ENCODE measurements at places on chromosomes 4 and X.

- peak; percentile 93 for DNase-seq
These were observed 15.9 kb upstream of the UBE2D3 start for GRCh38 chr4:102843273-102843672.

DNA sequence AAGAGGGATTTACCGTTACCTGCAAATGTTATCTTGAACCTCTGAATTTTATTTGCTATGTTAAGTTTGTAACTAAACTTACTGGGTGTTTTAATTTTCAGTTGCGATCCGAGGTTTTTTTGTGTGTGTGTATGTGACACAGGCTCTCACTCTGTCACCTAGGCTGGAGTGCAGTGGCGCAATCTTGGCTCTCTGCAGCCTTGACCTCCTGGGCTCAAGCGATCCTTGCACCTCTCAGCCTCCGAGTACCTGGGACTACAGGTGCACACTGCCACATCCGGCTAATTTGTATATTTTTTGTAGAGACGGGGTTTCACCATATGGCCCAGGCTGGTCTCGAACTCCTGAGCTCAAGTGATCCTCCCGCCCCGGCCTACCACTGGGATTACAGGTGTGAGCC, 18.5 kb downstream of the PDK3 start:
- no peak for DNase-seq

DNA sequence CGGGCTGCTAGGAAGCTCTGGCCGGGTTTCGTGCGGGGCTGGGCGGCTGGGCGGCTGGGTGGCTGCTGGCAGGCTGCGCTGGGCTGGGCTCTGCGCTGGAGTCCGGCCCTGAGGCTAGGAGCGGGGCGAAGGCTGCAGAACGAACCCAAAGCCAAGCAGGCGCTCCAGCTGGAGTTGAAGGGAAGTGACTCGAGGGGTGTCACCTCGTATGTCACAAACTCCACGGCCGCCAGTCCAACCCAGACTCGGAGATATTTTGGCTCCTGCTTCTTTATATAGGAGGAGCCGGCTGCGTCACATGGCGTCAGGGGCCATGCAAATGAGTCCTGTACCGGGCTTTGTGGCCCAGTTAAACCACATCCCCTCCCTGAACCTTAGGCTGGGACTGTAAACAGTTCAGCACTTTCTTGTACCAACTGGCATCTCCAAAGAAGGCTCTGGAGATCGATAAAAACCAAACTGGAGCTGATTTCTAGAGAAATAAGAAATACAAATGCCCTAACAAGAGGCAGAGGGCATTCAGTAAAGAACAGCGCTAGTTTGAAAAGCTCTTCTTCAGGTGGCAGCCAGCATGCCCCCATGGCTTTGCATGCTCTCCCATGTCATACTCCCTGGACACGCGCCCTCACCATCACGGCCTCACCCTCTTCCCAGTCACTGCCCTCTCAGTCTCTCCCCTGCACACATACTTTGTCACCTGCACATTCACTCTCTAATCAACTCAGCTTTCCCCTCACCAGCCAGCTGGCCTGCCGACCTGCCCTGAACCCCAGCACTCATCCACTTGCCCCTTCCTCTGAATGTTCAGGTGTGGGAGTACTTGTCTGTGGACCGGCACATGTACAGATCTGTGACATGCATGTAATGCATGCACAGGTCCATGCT, 58.5 kb downstream of the TSC22D3 start:
- DNase-seq, result peak; percentile 76

GRCh38 chrX:126165401-126165720, 728 bp downstream of the DCAF12L2 start:
- no peak for DNase-seq

- DNase-seq, result no peak
These were observed 16.5 kb upstream of the ENPP6 start for GRCh38 chr4:184234155-184234554.

- peak; percentile 33 for DNase-seq
These were observed 43.0 kb downstream of the CCDC158 start for GRCh38 chr4:76377911-76378310.

- DNase-seq, result no peak
These were observed 129.1 kb upstream of the TEX13D start for GRCh38 chrX:124203311-124203710.

DNA sequence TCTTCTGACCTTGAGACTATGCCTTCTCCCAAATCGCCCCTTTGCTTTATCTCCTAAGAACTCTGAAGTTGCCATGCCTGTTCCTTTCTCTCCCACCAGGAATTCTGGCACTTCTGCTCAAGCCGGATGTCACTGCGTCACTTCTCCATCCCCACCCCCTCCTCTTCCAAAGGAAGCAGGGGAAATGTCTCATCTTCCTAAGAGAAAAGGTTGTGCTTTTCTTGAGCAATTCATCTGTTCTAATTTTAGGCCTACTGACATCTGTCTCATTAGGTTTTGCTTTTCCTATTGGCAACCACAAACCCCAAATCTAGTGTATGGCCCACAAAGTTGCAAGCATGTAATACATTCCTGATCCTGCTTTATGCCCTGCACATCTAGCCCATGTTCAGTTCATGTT, 163.1 kb upstream of the PLAC1 start:
- no peak for DNase-seq

GRCh38 chrX:101040197-101040596, 11.7 kb downstream of the TRMT2B start:
- no peak for DNase-seq

DNA sequence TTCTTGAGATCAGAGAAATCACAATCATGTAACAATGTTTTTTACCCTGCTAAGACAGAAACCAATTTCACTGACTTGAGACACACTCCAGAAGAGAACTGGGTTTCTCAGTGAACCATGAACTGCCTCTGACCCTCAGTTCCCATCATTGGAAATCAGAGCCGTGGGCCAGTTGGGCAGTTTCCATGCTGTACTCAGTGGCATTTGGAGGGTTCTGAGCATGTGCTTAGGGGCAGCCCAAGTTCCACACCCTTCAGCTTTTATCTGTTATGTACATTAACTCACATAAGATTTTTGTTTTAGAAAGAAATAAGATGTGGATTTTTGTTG, 77.9 kb downstream of the BTC start:
- DNase-seq, result peak; percentile 29

DNA sequence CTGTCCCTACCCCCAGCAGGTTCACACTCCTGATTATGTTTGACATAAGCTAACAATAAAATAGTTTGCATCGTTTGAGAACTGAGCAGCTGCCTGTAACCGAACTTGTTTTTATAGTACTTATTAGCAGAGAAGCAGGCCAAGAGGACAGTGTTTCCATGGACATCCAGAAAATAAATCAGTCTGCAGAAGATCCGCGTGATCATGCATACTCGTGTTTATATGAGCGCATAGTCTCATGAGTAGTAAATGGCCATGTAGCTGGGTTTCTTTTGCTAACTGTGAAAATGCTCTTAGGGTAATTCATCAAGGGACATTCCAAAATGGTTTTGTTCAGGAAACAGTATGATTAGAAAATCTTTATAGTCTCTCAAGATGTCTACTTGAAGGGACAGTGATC, 289.2 kb downstream of the DCTD start:
- no peak for DNase-seq

GRCh38 chrX:11739776-11740175, 18.3 kb upstream of the MSL3 start:
- no peak for DNase-seq

- no peak for DNase-seq
These were observed 41.1 kb upstream of the AFF2 start for GRCh38 chrX:148459343-148459742.

DNA sequence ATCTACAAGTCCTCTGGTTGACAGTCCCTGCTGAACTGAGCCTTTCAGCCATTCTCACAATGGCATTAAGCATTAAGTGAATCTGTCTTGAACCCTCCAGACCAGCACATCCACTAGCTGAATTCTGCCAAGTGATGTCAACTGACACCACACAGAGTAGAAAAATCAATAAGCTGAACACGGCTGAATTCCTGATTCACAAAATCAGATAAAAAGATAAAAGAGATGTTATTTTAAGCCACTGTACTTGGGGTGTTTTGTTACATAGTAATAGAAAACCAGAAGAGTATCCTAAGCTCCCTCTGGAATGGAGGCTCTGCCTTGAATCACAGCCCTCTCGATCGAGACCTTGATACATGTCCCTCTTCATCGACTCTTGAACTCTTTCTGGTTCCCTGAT, 336.5 kb downstream of the DMD start:
- no peak for DNase-seq

GRCh38 chr4:1800805-1801204, 7.7 kb downstream of the FGFR3 start:
- DNase-seq, result no peak

DNA sequence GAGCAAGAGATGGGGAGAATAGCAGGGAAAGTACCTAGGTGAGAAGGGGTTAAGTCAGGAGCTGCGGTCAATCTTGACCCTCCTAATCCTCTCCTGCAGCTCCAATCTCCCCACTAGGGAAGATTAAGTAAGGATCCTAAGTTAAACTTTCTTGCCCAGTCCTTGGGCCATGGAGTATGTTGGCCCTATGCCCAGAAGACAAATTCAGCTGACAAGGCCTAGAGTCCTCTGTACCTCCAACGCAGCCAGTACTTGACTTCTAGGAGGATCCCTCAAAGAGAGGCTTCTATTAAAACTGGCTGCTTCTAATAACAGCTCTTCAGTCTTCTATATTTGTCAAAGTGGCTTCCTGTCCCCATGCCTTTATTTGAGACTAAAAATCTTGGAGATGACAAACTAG, 1.4 kb downstream of the CLDN2 start:
- no peak for DNase-seq

- DNase-seq, result peak; percentile 49
These were observed 97.5 kb downstream of the ANK2 start for GRCh38 chr4:113146876-113147358.

- DNase-seq, result no peak
These were observed 454.7 kb downstream of the PPP4R3C start for GRCh38 chrX:27008486-27008885.

DNA sequence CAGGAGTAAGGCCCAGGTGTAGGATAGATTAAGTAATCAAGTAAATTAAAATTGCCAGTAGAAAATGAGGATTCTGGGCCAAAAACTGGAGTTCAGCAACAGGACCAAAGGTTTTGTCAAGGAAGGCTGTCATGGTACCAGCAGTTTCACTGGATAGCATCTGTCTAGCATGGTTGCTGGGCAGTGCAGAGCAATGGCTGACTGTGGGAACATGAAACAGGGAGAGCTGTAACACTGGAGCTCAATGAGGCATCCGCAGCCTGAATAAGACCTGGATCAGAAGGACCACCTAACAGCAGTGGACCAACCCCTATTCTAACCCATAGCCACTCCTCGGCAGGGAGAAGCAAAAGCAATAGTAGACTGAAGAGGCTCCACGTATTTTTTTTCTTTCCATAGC, 132.4 kb downstream of the ATOH1 start:
- DNase-seq, result no peak

DNA sequence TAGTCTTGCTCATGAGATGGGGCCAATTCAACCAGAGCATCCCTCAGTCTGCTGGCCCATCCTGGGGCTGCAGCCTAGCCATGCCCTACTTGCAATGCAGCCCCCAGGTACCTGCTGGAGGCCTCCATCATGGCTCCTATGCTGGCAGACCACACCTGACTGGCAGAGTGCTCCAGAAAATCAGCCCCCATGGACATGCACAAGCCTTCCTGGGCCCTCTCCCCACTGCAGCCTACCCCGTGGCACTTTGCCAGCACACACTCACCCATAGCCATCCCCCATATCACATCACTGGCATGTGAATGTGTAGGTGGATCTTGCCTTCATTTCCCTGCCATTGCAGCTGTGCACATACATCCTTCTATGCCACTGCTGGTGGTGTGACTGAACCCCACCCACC, 381.8 kb downstream of the UBE2NL start:
- DNase-seq, result no peak

GRCh38 chrX:22021751-22022324, 10.3 kb upstream of the PHEX start:
- no peak for DNase-seq

- DNase-seq, result no peak
These were observed 46.2 kb downstream of the TIGD2 start for GRCh38 chr4:89157488-89158024.

GRCh38 chr4:20272411-20272872, 20.7 kb downstream of the SLIT2 start:
- no peak for DNase-seq

- no peak for DNase-seq
These were observed 33.0 kb downstream of the TACC3 start for GRCh38 chr4:1754336-1754735.

GRCh38 chr4:48753159-48753558, 26.9 kb downstream of the FRYL start:
- no peak for DNase-seq

DNA sequence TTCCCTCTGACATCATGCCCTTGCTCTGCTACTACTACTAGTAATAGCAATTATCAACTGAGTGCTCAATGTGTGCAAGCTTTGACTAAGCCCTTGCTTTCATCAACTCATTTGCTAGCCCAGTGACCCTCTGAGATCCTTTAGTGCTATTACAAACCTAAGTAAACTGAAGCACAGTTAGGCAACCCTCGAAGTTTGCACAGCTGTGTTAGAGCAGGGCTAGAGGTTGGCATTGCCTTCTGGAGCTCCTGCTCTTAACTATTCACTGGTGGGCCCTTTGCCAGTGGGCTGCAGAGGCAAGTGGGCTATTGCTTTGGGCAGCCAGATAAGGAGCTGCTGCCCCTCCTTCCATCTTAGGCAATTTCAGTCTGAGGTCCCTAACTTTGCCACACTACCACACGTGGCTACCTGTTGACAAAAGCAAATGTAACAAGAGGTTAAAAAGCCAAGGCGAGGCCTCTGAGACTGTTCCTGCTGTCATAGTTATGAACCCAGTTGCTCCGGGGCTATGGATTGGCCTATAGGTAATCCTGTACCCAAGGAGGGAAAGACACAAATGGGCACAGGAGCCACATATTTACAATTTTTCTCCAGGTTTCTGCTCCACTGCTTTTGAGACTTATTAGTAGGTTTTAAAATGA, 41.5 kb upstream of the ANKRD50 start:
- DNase-seq, result no peak

DNA sequence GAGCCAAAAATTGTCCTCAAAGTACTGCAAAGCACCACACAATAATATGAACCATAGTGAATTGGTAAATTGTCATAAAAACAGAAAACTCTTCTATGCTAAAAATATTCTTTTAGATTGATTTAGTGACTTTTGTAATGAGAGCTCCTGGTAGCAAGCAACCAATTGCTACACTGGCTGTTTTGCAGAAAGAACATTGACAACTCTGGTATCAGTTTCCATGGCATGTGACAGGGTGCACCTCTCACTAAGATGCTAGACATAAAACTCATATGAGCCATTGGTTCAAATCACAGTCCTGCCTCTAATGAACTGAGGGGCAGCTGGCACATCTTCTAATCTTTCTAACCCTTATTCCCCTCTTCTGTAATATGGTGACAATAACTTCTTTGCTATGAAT, 212.2 kb downstream of the HS3ST1 start:
- DNase-seq, result no peak

- peak; percentile 42 for DNase-seq
These were observed 32.7 kb upstream of the FAM9C start for GRCh38 chrX:13077168-13077567.

GRCh38 chr4:17494258-17495190, 17.4 kb downstream of the QDPR start:
- peak; percentile 91 for DNase-seq

DNA sequence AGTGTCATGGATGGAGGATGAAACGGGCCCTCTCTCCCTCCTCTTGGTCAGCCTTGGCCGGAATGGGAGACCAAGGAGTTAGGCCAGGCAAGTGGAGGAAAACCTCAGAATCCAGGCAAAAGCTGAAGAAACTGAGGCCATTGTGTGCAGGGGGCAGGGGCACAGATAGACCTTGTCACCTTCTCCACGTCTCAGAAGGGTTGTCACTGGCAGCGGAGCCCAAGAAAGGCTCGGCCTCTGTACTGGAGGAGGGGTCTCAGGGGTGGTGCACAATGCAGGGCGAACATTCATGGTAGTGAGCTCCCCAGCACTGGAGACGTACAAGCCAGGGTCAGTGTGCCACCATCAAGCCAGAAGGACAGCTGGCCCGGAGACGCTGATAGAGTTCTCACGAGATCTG, 139.5 kb downstream of the CPZ start:
- DNase-seq, result no peak
